Stimulated activated CD4-positive, alpha-beta T cell treated with anti-CD3 and anti-CD28 coated beads, Interleukin-1b, Interleukin-23, amount 100 ng/mL, for 1 hour (primary cell): ENCODE measurements at places on chromosomes 3 and 15.

DNA sequence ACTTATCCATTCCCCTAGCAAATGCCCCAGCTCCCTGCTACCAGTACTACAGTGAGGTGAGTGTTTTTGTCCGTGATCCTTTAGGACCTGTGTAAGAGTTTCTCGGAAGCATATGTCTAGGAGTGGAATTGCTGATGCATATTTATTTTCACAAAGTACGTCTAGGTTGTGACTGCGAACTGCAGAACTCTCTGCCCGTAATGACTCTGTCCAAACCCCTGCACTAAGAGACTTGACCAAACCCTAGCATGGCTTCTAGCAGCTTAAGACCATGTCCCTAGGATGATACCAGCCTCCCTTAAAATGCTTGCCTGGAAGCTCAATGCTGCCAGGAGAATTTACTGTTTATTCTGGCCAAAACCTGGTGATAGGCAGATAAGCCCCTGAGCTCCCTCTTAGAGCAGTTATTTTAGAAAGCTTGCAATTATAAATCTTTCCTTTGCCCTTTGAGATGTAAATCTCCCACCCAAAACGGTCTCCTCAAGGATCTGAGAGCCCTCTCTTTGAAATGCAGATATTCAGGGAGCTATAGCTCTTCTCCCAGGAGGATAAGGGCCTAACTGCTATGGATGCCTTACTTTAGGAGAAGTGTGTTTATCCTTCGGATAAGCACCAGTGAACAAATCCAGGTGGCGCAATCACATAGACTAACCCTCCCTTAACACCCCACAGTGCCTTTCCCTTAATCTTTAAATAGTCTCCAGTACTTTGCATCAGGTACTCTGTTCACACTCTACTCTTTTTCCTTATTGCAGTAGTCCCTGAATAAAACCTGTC is 14.7 kb upstream of the CA12 start:
- DNase-seq = no peak

GRCh38 chr3:148512648-148513047 is 185.1 kb upstream of the AGTR1 start:
- no peak for DNase-seq

DNA sequence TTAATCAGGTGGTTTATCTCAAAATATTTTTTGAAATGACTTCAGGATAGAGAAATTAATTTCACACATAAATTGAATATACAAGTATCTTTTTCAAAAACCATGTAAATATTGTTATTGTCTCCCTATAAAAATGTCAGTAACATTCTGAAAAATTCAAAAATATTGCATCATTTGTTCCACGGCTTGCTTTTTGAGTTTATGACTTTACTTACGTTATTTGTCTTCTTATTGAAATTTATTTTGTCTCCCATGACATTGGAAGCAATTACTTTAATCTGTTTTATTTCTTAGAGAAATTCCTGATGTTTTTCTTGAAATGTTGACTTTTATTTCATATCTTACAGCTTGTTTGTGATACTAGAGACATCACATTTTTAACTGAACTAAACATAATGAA is 56.9 kb upstream of the P2RY1 start:
- DNase-seq = no peak

DNA sequence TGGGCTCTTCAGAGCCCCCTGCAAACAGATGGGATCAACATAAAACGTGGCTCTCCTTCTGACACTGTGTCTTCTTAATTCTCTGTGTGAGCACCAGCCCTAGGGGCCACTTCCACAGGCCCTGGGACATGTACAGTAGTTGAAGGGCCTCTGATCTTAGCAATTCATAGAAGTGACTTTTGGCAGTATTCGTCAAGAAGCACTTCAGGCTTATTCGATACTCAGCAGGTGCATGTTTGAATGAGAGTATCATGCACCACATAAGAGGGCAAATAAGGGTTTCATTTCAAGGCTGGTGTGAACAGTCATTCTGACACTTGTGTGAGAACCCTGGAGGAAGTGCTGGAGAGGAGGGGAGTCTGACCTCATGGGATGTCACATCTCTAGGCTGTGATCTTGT is 113.9 kb downstream of the GABRG3 start:
- no peak for DNase-seq

DNA sequence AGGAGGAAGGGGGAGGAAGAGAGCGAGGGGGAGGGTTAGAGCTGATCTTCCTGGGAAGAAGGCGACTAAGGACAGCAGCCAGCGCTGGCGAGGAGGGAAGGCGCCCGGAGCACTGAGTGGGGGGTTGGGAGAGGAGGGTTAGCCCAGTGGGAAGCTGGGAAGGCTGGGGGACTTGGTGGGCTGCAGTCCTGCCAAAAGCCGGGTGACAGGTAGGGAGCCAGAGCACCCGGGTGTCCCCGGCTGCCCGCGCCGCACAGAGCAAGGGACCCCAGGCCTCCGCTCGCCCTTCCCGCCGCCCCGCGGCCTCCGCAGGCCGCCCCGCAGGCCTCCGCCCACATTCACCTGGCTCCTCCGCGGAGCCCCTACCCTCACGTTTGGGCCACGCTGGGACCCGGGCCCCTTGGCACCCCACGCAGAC is 448 bp downstream of the SLC12A8 start:
- no peak for DNase-seq

DNA sequence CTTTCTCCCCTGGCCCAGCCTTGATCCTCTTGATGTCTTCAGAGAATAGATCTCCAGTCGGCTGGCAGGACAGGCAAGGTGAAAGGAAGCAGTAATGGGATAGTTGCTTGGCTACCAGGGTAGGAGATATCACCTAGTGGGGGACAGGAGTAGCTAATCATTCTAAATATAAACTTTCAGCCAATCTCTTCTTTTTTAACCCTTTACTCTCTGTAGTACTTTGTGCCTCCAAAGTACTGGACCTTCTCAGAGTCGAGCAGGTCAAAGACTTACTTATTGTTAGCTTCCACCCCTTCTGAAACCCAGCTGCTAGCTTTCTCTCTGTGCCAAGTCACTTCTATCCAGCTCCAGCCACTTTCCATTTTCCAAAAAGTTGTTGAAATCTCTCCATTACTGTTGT is 43.4 kb upstream of the FILIP1L start:
- DNase-seq = no peak

- no peak for DNase-seq
Observed at GRCh38 chr3:23758253-23758838, 47.4 kb upstream of the UBE2E1 start.

DNA sequence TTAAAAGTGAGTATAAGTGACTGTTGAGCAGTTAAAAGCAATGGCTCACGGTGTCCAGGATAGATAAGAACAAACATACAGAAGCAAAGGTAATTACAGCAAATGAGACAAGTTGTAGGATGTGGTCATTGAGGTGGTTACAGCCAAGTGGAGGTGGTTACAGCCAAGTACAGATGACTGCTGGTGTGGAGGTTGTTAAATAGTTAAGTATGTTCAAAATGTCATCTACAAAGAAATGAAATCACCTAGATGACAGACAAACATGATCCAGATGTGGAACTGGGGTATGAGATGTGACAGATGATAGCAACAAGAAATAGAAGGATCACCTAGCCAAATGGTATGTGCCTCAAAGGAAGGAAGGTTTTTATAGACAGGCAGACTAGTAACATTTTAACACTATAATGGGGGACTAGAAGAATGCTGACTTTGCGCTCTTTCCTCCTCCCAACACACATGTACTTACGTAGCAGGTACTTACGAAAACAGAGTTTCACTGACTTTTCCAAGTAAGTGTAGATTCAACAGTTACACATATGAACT is 6.8 kb upstream of the ANKRD28 start:
- DNase-seq = no peak

- DNase-seq = no peak
Observed at GRCh38 chr3:80087767-80088166, 320.0 kb upstream of the ROBO1 start.

DNA sequence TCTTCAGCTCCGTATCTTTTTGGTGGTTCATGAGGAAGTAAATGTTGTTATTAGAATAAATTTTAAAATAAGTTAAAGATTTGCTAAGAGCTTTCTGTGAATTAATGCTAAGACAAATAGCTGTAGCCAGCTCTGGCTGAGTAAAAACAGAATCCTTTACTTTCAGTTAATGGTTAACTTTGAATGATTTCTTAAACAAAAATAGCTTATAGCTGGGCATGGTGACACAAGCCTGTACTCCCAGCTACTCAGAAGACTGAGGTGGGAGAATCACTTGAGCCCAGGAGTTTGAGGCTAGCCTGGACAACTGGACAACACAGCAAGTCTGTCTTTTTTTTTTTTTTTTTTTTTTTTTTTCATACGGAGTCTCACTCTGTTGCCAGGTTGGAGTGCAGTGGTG is 25.0 kb downstream of the TCAIM start:
- DNase-seq = no peak

DNA sequence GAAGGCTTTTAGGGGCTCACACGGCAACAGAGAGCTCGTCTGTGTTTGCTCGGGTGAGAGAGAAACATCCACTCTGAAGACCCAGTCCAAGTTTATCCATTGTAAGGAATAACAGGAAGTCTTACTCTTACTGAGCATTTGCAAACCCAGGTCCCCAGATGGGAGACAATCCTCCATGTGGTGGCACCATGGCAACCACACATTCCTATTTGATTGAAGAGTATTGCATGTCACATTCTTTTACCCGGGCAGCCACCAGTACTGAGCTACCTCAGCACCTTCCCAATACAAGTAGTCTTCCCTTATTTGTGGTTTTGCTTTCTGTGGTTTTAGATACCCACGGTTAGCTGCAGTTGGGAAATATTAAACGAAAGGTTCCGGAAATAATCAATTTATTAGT is 302.9 kb upstream of the RASGRP1 start:
- no peak for DNase-seq

GRCh38 chr3:195117978-195118581 is 152.9 kb downstream of the XXYLT1 start:
- no peak for DNase-seq

GRCh38 chr15:65146438-65146837 is 12.8 kb upstream of the PDCD7 start:
- DNase-seq = no peak

DNA sequence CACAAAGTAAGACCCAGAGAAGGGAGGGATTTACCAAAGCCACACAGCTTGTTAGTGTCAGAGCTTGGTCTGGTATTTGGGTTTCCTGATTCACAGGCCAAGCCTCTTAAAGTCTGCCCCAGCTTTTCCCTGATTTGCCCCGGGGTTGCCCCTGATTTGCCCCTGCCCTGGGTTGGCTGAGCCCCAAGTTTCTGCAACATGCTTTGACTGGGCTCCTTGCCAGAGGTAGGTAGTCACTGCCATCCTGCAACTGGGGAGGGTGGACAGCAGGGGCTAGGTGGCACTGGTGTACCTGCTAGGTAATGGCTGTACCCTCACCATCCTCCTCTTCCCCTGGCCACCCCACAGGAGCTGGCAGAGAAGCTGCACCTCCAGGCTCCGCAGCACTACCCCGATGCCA is 2.5 kb downstream of the MPI start:
- DNase-seq = no peak

- no peak for DNase-seq
Observed at GRCh38 chr3:174581558-174581957, 277.6 kb upstream of the NAALADL2 start.

DNA sequence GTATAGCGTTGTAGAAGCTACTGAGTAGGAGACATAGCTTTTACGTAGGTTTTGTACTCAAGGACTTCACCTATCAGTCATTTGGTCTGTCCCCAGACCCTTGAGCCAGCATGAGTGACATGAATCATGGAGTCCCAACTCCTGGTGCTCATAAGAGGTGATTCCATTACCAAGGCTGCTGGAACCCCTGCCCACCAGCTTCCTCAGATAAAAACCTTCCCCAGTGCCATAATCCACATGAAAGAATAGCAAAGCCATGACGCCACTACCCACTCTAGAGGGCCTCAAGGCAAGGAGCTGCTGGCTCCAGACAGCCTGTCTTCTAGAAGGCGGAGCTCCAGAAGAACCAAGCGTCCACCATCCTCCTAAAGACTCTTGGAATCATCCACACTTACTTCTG is 69.6 kb downstream of the NCEH1 start:
- no peak for DNase-seq

DNA sequence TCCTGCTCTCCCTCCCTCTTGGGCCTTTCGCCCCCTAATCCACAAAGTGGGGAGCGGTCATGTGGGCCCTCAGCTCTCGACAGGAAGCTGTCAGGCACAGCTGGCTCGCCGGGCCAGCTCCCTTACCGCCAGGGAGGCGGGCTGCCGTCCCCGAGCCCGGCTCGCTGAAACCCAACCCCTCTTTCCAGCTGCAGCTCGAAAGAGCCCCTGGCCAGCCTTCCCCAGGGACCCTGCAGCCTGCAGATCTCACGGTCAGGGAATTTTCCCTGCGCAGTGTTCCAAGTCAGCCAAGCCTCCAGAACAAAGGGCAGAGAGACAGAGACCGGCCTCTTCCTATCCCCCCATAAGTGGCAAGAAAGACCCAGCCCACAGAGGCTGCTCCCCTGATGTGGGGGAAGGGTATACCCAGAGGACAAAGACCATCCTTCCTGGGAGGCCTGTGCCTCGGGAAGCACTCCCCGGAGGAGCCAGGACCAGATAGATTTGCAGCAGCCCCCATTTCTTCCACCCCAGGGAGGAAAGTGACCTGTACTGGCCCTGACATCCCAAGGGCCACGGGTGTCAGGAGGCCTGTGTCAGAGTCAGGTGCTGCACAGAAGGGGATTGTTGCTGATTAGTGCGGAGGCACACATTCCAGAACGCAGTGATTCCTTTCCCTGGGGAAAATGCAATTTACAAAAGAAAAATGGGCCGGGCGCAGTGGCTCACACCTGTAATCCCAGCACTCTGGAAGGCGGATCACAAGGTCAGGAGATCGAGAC is 32.6 kb downstream of the MAGEF1 start:
- DNase-seq = no peak

GRCh38 chr3:148211725-148212124 is 486.0 kb upstream of the AGTR1 start:
- no peak for DNase-seq

DNA sequence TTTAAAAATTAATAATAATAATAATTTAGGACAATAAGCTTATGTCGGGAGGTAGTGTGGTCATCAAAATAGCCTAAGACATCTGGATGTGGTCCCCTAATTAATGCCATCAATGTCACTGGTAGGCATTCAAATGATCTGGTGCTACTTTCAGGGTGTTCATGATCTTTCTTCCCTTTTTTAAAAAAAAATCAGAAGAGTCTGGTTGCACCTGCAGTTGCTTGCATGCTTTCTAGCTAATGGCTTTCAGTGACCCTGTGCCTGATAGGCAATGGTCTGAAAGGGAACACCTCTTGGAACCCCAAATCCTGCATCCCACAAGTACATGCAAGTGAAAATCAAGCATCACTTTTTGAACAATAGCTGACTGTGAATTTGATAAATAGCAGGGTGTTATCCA is 64.1 kb upstream of the KBTBD8 start:
- DNase-seq = no peak

DNA sequence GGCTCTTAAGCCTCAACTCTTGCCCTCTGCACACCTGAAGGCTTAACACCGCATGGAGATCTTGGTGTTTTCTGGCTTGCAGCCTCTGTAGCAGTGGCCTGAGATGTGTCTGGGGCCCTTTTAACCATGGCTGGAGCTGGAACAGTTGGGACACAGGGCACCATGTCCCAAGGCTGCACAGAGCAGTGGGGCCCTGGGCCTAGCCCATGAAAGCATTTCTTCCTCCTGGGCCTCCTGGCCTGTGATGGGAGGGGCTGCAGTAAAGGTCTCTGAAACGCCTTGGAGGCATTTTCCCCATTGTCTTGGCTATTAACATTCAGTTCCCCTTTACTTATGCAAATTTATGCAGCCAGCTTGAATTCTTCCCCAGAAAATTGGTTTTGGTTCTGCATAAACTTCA is 735.5 kb upstream of the ALCAM start:
- no peak for DNase-seq

- DNase-seq = no peak
Observed at GRCh38 chr15:43977072-43977884, 150.5 kb downstream of the WDR76 start.
